Panc1 (cell line): ENCODE measurements at places on chromosomes 11 and 22. TPM values are rescaled to one million over a fixed set of nuclear protein-coding genes. Genes with fewer than 3 reads are reported as not detected.

DNA sequence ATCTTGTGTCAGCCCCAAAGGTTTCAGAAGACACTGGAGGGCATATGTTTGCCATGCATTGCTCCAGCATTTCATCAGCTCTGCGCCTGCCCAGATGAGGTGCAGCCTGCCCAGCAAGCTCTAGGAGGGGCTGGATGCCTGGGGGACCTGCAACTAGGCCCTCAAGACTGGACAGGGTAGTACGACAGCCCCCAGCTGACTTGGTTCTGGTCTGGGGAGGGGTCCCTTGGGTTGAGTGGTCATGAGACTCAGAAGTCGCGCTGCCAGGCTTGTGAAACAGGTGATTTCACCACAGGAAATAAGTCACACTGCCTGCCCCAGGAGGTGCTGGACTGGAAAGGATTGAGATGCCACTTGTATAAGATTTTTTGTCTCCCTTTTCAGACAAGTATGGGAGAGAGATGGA lies 23.4 kb downstream of the TPBGL start:
- DNase-seq = no peak

GRCh38 chr11:116061322-116061721 lies 557.1 kb upstream of the CADM1 start:
- no peak for DNase-seq

DNA sequence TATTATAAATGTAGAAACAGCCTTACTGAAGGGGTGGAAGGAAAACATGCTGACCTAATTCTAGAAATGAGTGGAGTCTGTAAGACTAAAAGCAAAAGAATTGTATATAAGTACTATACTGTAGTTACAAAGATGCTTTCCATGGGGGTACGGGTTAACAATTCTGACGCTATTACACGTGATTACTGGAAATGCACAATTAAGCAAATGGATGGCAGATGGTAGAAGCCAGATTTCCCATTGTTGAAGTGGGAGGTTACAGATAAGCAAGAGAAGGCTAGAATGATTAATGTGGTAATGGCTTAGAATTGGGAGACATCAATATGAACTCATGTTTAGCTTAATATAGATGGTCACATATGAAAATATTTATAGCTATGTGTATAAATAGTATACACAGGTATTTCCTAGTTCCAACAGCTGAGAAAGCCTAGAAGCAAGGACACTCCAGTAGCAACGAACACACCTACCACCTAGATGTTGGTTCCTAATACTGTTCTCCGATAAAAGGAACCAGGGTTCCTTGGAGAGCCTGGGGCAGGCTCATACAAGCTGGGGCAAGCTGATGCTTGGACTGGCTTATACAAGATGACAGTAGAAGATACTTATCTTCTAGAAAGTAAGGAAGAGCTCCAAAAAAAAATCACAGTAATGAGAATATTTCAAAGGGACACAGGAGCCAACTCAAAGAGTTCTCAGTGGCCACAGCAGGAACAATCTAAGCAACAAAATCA lies 13.5 kb downstream of the SMC1B start:
- DNase-seq = no peak

DNA sequence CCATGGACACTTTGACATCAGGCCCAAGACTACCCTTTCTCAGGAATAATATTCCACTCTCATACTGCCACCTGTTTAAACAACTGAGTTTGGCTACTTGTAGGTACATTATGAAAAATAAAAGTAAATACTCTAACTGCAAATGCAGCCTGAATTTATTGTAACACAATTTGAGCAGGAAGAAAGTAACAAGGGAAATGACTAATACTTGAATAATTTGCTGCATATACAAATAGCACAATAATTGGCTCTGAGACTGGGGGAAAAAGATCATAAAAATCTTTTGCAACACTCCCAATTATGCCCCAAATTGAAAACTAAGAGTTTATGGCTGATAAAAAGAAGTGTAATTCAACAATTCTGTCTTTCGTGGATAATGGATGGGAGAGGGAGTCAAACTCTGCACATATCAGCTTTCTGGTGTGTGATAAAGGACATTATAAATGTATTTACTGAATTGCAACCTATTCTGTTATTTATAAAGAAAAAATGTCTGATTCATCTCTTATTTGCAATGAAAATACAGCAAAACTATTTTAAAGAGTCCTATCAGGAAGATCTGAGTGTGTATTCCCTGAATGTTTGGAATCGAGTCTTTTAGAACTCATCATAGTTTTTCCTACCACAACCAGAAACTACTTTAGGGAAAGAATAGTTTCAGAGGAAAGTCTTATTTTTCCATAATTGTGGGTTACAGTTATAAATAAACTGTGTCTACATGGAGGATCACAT lies 359.0 kb downstream of the JRKL start:
- DNase-seq = no peak

GRCh38 chr11:126732981-126733380 lies 267.6 kb downstream of the KIRREL3 start:
- no peak for DNase-seq

DNA sequence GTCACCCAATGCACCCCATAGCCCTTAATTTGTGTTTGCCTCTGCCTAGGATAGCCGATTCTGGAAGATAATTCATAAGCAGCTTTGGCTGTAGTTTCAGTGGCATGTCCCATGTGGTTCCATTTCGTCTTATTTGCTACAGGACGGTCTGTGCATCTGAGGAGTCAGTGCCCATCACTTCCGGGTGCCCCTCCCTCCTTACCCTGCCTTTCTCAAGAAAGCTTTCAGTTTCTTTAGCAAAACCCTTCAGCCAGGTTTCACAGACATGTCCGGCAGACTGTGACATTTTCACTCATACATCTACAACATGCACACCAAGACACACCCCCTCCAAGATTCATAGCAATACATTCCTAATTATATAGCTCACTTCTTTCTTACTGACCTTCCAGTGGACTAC lies 14.3 kb downstream of the TP53AIP1 start:
- no peak for DNase-seq

GRCh38 chr11:133118563-133119268 lies 413.6 kb downstream of the OPCML start:
- DNase-seq = no peak

- no peak for DNase-seq
These were observed 3.6 kb downstream of the CD44 start for GRCh38 chr11:35142481-35143075.

DNA sequence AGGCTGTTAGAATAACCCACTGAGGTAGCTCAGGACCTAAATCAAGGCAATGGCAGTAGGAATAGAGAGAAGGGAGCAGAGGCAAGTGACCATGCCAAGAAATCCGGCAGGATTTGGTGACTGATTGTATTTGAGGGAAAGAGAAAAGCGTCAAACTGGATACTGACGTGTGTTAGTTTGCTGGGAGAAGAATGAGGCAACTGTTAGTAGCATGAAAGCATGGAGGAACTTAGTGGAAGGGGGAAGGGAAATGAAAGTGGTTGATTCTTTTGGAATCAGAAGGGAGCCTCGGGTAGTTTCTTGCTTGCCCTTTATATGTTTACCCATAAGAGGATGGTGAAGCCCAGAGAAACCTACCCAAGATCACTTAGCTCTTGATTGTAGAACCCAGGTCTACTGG lies 8.3 kb downstream of the PPFIBP2 start:
- DNase-seq = no peak

- DNase-seq = no peak
These were observed 16.8 kb downstream of the PRR5L start for GRCh38 chr11:36312611-36313472.

DNA sequence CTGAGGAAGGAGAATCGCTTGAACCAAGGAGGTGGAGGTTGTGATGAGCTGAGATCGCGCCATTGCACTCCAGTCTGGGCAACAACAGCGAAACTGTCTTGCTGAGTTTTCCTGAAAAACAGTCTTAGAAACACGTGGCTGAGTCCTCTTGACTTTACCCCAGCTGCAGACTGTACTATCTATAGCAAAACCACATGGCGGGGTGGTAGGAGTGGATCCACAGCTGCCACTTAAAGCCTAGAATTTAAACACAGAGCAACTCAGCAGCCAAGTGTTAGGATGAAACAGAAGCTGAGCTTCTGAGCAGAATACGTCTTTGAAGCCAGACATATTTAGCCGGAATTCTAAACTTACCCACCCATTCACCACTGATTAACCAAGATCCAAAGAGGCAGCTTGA lies 14.1 kb downstream of the PATZ1 start:
- no peak for DNase-seq

GRCh38 chr22:32331918-32332725 lies 25.5 kb upstream of the RFPL3 start:
- DNase-seq = no peak

GRCh38 chr11:16833026-16833425 lies 94.6 kb downstream of the C11orf58 start:
- no peak for DNase-seq

Gene OR52N4
- total RNA-seq = not detected

Gene POTEH
- total RNA-seq = not detected

Gene FAM227A
- 2.4 TPM for total RNA-seq

Gene ZP1
- total RNA-seq = not detected

Gene IGSF22
- total RNA-seq = not detected

Gene OR8G5
- not detected for total RNA-seq

Gene PVALB
- total RNA-seq = not detected

Gene TUBA8
- 1.3 TPM for total RNA-seq

Gene CRYBB3
- 0.67 TPM for total RNA-seq

Gene SLC5A12
- total RNA-seq = not detected

Gene GAS2
- 0.87 TPM for total RNA-seq
